HFF-Myc (cell line): ENCODE measurements at places on chromosomes 3 and 15.
A peak's percentile ranks its signal among the peaks of the same experiment; 100 is the strongest.

DNA sequence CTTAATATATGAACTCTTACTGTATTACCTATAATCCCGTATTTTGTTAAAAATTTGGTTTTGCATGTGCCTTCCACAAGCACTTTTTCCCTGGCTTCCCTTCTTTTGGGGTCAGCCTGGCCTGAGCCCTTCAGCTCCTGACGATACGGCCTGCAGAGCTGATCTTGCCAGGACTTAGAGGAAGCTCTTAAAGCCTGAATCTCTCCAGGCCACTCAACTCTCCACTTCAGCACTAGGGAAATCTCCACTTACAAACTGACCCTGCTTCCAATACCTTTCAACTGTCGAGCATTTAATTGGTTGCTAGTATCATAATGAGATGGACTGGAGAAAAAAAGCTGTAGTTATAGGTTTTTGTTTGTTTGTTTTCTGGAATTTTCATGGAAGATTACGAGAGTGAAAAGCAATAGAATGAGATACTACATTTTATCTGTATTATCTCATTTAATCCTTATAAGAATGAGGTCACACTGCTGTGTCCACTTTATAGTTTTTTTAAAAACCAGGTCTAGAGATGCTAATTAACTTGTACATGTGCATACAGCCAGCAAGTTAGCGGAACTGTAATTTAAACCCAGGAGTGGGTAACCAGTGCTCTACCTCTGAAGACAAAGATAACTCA lies 54.8 kb downstream of the ZBTB38 start:
- no peak for DNase-seq

- DNase-seq = no peak
Measured at GRCh38 chr3:173743516-173743915, 346.0 kb downstream of the NLGN1 start.

DNA sequence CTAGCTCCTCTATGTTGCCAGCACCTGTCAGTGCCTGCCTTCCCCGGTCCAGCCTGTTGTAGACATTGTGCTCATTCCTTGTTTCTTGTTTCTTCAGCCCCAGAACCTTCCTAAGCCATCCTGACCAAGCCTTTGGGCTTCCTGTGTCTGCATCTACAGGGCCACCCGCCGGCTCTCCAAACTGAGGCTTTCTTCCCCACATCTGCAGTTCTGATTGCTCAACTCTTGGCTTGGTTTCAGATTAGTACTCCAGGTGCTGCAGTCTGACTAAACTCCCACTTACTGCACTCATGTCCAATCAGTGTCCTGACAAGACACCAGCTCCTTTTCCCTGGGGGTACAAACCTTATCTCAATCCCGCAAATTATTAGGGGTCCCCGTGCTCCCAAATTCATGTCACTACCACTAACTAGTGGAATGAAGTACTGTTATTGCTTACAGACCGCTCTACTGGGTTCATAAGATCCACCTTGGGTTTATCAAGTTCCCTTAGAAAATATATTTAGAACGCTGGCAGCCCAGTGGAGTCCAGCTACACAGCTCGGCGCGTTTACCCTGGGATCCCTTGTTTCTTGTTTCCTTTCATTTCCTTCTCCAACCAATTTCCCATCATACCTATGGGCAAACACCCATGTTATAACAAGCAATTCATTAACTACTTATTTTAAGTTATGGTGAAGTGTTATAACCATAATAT lies 114.2 kb upstream of the TJP1 start:
- no peak for DNase-seq

GRCh38 chr3:98513091-98513511 lies 9.6 kb downstream of the CLDND1 start:
- DNase-seq = no peak

GRCh38 chr3:39385456-39386090 lies 2.4 kb downstream of the SLC25A38 start:
- DNase-seq = no peak

- DNase-seq = no peak
Measured at GRCh38 chr15:70633103-70633831, 130.1 kb downstream of the UACA start.

- DNase-seq = no peak
Measured at GRCh38 chr15:50879016-50879617, 29.4 kb upstream of the AP4E1 start.

DNA sequence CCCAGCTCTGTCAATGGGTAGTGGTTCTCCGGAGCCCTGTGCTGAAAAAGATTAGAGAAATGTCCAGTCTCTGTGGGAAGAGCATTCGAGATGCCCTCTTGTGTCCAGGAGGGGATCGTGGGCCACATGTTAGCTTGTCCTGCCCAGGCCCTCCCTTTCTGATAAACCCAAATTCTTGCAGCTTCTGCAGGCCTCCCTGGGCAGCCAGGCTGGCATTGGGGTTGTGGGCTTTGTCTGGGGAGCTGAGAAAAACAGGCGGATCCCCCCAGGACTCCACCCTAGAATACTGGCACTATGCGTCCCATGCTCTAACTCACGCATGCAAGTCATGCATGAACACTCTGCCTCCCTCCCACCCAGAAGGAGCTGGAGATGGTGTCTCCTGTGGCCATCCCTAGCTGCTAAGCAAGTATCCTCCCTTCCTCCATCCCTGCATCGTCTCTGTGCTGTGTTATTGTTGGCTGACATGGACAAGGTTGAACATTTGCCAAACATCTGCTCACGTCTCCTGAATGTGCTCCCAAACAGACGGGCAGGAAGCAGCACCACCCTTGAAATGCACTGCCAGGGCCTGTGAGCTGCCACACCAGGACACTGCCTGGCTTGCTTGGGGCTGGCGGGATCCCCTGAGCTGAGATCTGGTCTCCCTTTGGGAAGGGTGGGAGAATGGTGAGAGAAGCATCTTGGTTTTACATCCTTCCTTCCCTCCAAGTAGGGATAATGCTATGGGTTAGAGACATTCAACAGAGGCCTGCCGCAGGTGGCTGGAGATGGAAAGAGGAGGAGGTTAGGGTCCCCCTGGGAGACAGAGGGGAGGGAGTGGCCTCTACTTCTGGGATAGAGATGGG lies 26.5 kb downstream of the CFAP161 start:
- DNase-seq = peak; percentile 96

- peak; percentile 56 for DNase-seq
Measured at GRCh38 chr3:69770976-69771634, 31.8 kb downstream of the MITF start.

DNA sequence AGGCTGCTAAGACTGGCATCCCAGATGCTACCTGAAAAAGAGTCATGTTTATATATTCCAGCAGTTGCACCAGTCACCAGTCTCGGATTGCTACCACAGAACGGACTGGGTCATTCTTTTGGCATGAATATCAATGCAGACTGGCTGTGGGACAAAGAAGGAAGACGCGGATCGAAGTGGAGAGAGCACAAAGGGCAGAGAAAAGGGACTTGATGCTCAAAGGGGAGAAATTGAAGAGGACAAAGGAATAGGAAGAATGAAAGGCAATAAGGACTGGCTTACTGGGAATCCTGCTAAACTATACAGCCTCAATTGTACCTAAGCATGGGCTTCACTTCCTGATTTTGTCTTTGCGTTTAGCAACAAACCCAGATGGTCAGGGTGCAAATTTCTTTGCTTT lies 15.3 kb upstream of the DIS3L start:
- no peak for DNase-seq

DNA sequence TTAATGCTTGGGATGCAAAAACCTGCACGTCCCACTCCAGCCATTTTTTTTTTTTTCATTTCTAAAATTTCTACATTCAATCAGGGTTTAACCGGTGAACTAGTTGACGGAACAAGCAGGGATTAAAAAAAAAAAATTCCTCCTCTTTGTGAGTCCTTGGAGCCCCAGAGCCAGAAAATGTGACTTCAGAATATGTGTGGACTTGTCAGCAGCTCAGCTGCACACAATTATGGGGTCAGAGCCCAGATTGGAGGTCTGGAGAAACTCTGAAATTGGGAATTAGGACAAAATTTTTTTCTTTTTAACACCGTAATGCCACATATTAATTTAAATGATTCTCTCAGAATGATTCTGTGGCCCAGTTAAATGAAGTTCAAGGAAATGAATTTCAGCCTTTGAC lies 921.0 kb upstream of the CFAP20DC start:
- DNase-seq = no peak

GRCh38 chr3:155608228-155608920 lies 136.5 kb downstream of the PLCH1 start:
- DNase-seq = no peak

- DNase-seq = no peak
Measured at GRCh38 chr3:97930018-97930417, 42.2 kb downstream of the RIOX2 start.

DNA sequence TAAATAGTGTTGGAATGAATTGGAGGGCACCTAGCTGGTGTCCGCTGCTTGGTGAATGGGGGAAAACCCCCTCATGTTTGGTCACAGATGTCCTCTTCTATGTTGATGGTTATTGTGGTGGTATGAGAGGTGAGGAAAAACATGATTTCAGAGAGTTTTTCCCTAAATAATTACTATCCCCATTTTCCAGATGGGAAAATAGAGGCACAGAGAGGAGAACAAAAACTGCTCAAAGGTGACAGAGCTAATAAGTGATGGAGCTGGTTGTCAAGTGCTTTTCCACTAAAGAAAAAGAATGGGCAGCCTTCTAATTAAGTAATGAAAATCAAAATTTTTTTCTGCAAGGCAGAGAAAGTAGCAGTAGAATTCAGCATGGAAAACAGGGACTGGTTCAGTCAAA lies 30.2 kb upstream of the CFAP161 start:
- no peak for DNase-seq

DNA sequence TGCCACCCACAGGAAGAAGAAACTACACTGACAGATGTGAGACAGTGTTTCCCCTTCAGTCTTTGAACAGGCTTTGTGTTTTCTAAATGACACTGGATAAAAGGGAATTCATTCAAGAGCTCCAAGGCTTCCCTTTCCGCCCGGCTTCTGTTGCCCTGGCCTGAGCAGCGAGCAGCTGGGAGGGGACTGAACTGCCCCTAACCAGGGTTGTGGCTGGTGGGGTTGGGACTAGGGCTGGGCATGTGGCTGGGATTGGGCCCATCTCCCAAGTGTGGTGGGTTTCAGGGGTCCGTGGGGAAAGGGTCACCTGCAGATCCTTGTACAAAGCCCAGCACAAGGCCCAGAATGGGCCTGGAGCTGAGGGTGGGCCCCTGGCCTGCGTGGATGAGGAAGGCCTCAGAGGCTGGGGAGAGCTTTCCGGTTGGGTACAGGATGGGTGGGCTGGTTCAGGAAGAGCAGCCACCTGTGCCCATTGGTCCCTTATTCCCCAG lies 10.4 kb downstream of the VILL start:
- DNase-seq = no peak

GRCh38 chr15:90469723-90470122 lies 60.0 kb upstream of the CRTC3 start:
- DNase-seq = no peak

DNA sequence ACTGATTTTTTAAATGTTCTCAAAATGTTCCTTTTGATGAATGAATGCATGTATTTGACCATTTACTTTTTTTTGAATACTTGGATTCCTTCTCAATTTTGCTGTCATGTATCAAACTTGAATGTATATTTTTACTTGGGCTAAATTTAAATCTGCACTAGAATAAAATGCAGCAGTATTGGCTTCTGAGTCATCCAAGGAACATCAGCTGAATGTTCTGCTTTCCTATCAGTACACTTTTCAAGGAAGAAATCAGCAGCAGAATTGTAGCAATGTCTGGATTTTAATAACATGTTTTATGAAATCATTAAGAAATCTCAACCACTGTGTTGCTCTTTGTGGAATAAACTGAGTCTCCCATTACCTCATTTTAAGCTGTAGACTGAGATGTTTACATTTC lies 57.0 kb upstream of the COL6A6 start:
- DNase-seq = no peak

DNA sequence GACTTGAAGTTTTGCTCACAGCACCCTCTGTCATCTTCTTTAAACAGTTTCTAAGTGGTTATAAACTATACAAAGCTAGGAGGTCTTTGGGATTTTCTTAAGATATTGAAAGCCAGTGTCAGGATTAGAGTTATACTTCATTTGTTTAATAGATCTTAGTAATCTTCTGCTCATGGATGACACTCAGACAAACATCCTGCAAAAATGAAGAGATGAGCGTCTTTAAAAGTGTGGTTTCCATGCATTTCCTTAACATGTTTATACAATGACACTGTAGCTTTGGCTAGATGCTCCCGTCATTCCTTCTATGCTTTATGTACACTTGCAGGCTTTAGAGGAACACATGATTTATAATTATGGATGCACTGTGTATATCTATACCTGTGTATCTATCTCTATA lies 182.2 kb downstream of the NAALADL2 start:
- DNase-seq = no peak

GRCh38 chr3:197491923-197492664 lies 63.7 kb downstream of the BDH1 start:
- no peak for DNase-seq
